ENCODE measurements at places on chromosomes 6 and 20. TPM values are rescaled to one million over a fixed set of nuclear protein-coding genes. Genes with fewer than 3 reads are reported as not detected.

Gene BEND6
- total RNA-seq: 27.1 TPM

GRCh38 chr6:82374516-82374915 is 10.9 kb downstream of the TPBG start:
- no peak for DNase-seq

Gene CAP2
- 17.5 TPM for total RNA-seq

- DNase-seq: no peak
These were observed 46.8 kb downstream of the PCNA start for GRCh38 chr20:5072756-5073659.

Gene KIF13A
- total RNA-seq: 50.8 TPM

GRCh38 chr6:151665329-151665728 is 142.2 kb upstream of the ESR1 start:
- no peak for DNase-seq

Gene PAX1
- 0.06 TPM for total RNA-seq

DNA sequence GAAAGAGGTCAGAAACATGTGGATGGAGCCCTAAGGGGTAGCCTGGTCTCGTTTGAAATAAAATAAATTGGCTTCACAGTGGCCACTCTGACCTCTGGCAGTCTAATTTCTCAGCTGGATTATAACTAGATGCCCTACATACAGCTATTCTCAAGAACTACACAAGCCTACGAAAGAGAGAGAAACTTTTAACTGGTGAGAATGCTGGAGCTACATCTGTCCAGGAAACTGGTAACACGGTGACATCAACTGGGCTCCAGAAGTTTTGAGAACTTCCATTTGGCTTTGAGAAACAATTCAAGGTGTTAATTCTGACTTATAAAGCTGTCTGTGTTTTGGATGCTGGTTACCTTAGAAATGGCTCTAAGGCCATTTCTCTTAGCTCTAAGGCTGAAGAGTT is 187.3 kb upstream of the TENT5A start:
- DNase-seq: no peak

DNA sequence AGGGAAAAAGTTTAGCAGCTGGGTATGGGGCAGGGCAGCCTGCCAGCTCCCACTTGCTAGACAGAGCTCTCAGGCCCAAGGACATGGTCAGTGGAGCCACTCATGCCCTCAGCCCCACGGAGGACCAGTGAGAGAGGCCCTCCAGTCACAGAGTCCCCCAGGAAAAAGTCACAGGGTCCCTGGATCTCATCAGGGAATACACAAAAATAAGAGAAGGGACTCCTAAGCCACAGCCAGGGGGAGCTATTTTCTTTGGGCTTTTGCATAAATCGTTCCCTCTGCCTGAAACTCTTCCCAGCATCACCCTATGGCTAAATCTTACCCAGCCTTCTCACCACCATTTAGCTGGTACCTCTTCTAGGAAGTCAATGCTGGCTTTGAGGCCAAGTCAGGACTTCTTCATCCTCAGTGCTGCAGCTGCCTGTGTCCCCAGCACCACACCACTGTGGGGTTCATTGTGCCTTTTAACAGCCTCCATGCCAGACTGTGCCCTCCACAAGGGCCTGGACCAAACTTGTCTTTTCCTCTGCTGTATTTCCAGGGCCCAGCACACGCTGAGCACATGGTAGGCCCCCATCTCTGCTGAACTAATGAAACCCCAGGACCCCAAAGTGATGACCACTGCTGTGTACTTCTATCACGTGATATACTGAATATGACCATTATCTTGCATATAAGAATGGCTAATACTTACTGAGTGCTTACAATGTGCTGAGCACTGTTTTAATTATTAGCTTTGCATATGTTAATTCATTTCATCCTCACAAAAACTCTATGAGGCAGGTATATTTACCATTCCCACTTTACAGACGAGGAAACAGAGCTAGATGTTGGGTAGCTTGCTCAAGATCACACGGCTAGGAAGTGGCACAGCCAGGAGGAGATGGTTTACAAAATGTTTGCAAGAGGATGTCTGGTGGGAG is 2.0 kb downstream of the ZNF335 start:
- no peak for DNase-seq

DNA sequence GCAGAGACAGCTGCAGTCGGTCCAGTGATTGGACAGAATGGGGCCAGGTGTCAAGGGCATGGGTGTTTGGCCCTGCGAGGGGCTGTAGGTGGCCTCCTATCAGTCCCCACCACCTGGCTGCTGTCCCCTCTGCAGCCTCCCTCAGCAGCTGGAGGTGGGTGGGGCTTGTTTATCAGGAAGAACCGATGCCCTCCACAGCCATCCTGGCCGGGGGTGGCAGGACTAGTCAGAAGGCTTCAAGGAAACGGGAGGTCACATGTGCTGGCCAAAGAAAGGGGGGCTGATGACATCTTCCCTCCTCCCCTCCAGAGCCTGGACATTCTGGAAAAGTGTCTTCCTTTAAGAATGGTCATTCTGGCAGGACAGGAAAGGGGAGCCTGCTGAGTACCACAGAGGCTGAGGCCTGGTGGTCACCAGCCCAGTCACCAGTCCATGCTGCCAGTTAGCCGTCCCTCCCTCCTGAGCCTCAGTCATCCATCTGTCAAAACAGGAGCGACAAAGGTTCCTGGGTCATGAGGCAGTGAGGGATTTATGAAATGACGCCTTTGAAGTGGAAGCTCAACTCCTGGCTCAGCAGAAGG is 4.1 kb downstream of the FAM210B start:
- DNase-seq: no peak

DNA sequence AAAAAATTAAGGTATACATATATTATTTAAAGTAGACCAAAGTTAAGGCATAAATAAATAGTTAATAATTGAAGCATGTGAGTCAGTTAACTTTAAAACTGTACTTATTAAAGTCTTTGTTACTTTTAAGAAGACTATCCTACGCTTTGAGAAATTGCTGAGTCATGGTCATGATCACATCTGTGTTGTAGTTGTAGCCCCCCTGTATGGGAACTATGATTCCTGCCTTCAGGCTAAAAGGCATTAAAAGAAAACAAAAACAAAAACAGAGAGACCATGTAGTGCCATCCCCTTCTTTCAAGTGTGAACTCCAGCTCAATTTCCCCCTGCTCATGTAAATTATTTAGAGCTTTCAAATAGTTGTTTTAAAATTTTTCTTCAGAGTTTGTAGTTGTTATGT is 123.4 kb downstream of the FLRT3 start:
- DNase-seq: no peak

GRCh38 chr20:52150440-52151258 is 40.9 kb downstream of the ZFP64 start:
- DNase-seq: peak; percentile 50

Gene EFCAB8
- total RNA-seq: 0.10 TPM

GRCh38 chr6:17226786-17227233 is 54.4 kb upstream of the RBM24 start:
- DNase-seq: peak; percentile 88

Gene SSR1
- 74.3 TPM for total RNA-seq

Gene BHLHE23
- total RNA-seq: not detected

Gene CD93
- 33.4 TPM for total RNA-seq

Gene SNAP91
- total RNA-seq: 33.8 TPM

DNA sequence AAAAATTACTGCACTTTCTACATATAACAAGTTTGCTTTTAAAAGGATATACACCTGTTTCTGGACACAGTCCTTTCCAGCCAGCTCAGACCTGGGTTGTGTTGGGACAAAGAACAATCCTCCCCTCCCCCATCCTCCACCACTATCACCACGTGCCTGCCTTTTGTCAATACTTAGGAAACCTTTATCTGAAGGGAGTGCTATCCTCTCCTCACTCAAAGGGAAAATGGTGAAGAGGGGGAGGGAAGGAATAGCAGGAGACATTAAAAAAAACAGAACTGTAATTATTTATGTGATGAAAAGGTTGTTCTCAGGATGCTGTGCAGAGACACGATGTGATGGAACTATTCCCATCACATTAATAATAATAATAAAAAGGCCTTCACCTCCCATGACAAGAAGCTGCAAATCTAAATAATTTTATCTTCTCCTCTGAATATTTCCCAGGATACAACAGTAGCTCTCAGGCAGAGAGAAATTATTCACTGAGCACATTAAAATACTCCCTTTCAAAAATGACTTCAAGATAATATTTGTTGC is 105.5 kb downstream of the NRSN1 start:
- no peak for DNase-seq

Gene BMP5
- 34.5 TPM for total RNA-seq

Gene CLDN20
- not detected for total RNA-seq

GRCh38 chr6:33822575-33823395 is 19.0 kb upstream of the MLN start:
- no peak for DNase-seq

DNA sequence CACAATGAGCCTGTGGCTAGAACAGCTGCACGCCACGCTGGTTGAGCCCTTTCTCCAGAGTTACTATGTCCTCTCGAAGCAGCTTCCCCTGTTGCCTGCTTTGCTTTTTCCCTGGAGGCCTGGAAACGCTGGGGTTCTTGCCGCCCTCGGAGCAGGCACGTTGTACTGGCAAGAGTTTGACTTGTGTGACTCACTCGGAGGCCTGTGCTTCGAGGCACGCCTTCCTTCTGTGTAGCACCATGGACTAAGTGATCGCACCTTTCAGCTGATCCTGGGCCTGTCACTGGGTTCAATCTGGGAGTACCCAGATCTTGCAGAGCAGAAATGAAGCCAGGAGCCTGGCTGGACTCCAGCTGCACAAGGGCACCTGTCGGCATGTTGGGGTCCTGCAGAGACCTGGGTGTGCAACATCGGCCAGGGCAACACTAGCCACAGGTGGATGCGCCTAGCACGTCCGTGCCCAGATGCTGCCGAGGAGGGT is 5.2 kb downstream of the INSM1 start:
- no peak for DNase-seq

- DNase-seq: no peak
These were observed 39.0 kb downstream of the PLAGL1 start for GRCh38 chr6:143969077-143969476.

DNA sequence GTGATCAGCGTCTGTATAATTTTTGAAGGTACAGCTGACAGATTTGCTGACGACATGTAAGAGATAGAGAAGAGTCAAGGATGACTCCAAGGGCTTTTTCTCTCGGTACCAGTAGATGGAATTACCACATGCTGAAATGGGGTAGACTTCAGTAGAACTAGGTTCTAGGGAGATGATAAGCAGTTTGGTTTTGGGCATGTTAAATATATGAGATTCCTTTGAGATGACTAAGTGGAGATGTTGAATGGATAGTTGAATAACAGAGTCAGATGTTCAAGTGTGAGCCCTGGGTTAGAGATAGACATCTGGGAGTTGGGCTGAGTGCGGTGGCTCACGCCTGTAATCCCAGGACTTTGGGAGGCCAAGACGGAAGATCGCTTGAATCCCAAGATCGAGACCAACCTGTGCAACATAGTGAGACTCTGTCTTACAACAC is 50.0 kb downstream of the PHF20 start:
- no peak for DNase-seq

GRCh38 chr6:22455378-22455777 is 114.0 kb upstream of the HDGFL1 start:
- DNase-seq: no peak

Gene MRAP2
- 5.4 TPM for total RNA-seq

DNA sequence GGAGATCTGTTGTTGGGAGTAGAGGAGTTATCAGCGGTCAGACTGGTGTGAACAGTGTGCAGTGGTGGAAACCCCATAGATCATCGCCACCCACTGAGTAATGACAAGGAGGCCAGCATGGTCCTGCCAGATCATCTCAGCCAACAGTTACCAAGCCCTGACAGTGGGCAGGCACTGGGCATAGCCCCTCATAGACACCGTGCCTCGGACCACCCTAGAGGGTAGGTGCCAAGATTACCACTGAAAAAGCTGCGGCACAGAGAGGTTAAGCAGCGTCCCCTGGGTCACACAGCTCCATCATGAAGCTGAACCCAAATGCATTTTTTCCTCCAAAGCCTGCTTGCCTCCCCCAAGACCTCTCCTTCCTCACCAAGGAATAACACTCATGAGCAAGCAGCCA is 21.5 kb upstream of the BMP7 start:
- no peak for DNase-seq

- DNase-seq: no peak
These were observed 172.8 kb downstream of the TINAG start for GRCh38 chr6:54481091-54481490.

Gene BTNL2
- not detected for total RNA-seq

Gene KHDC1L
- not detected for total RNA-seq

DNA sequence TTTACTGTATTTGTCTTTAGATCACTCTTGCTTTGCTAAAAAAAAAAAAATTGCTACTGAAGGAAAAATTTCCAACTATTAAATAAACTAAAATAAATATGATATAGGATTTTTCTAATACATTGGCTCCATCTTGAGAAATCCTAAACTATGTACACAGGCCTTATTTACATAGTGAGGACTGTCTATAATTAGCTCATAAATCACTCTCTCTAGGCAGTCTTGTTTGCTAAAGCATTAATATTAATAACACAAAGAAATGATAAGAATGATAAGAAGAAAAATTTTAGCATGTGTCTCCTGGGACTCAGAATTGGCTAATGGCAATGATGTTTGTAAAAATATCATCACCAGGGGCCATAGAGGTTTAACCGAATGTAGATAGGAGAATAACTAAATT is 13.3 kb upstream of the CRYBG1 start:
- no peak for DNase-seq

Gene IP6K3
- total RNA-seq: 0.50 TPM

- DNase-seq: no peak
These were observed 30.4 kb downstream of the IBTK start for GRCh38 chr6:82217018-82217586.

DNA sequence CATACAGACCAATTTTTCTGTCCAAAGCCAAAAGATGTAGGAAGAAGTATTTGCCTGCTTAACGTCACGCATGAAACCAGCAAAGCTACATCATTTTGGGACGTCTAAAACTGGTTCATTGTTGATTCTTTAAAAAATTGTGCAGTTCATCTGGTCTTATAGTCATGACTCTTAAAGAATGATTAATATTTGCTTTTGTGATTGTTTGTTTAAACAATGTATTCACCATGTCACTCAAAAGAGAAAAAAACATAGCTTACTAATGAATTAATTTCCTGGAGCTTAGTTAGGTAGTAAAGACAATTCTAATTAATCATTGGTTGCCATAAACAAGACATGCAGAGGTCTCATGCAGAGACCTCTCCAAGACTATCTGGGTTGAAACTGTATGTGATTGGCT is 157.3 kb downstream of the RPS12 start:
- DNase-seq: no peak

DNA sequence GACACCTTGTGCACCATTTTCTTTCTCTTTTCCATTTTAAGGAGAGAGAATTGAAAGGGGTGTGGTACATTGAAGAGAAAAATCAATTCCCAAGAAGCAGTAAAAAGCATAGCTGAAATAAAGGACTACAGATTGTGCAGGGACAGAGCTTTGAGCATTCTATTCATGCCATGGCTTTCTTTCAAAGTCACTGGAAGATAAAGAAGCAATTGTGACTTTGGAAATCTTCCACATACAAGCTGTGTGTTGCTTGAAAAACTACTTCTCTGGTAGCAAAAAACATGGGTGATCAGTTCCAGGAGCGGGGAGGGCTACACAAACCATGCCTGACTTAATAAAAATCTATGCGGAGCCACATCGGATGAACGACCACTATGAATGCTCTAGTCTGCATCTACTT is 230.2 kb upstream of the THEMIS start:
- peak; percentile 9 for DNase-seq

Gene DEFB110
- total RNA-seq: not detected

Gene LRFN2
- 6.3 TPM for total RNA-seq

All from spinal cord (tissue), 10 donors.